IMR-90 (cell line): ENCODE measurements at places on chromosomes 6 and 20. TPM values are rescaled to one million over a fixed set of nuclear protein-coding genes. Genes with fewer than 3 reads are reported as not detected.

CST7 gene
- not detected in 2 replicates for polyA plus RNA-seq

HAO1 gene
- not detected in 2 replicates for polyA plus RNA-seq

BIRC7 gene
- polyA plus RNA-seq: not detected in 2 replicates

TMC2 gene
- not detected in 2 replicates for polyA plus RNA-seq

DNA sequence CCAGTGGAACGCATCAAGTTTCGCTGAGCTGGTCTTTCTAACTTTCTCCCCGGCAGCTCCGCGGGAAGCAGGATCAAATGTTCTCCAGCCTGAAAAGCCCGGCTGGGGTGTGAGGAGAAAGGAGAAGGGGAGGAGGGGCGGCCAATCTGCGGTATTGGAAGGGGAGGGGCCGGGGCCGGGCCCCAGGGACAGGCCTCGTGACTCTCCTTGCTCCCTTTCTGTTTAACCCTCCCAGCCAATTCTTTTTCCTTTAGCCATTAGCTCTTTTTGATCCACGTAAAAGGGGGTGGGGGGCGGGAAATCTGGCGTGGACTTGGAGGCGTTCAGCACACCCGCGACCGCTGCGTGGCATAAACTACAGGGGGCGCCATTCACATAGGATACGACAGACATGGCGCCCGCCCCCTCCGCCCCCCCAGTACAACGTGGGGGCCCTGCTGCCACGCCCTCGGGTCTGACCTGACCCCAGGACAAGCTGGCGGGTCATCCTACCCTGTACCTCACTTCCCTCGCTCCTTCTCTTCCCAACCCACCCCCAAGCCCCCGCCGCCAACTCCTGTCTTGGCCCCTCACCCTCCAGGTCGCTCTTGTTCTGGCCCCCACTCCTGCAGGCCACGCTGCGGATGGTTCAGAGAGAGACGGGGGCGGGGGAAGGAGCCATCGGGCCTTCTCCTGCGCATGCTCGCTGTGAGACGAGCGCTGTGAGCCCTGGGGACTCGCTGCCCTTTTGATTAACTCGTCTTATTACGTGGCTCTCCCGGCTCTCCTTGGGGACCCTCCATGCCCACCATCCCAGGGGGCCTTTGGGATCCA lies 7.8 kb upstream of the MDGA1 start:
- H3K27me3 ChIP-seq: no peaks in the 10 kb centered on the region
- DNase-seq: peak; percentile 73
- H3K4me1 ChIP-seq: peaks cover 2% of the 10 kb centered on the region
- H3K27ac ChIP-seq: peak overlapping the region; percentile 12
- H3K4me3 ChIP-seq: peak overlapping the region; percentile 20

CFB gene
- 5.8 and 6.1 TPM in 2 replicates for polyA plus RNA-seq

DNA sequence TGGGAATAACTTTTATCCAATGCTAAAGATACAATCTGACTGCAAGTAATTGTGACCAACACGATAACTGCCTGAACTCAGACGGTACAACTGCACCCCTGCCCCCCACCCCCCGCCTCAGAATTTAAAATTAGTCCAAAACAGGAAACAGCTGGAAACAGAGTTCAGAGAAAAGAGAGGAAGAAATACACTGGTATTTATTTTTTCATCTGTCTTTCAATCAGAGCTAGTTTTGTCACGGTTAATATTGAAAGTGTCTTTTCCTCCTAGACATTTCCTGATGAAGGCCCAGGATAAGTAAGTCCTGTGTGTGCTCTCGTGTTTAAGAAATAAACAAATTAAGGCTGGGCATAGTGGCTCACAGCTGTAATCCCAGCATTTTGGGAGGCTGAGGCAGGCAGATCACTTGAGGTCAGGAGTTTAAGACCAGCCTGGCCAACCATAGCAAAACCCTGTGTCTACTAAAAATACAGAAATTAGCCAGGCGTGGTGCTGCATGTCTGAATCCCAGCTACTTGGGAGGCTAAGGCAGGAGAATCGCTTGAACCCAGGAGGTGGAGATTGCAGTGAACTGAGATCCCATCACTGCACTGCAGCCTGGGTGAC lies 21.5 kb downstream of the ACSS1 start:
- H3K4me1 ChIP-seq: peaks cover 7% of the 10 kb centered on the region; the same call in 1 of the 2 replicates
- H3K27ac ChIP-seq: no peak overlapping the region
- H3K27me3 ChIP-seq: peaks cover 3% of the 10 kb centered on the region
- H3K4me3 ChIP-seq: no peak overlapping the region

GRCh38 chr6:4282926-4283325 lies 147.6 kb upstream of the ECI2 start:
- no peaks in the 10 kb centered on the region for H3K36me3 ChIP-seq
- peaks cover 5% of the 10 kb centered on the region for H3K4me1 ChIP-seq
- H3K4me3 ChIP-seq: no peak overlapping the region

DNA sequence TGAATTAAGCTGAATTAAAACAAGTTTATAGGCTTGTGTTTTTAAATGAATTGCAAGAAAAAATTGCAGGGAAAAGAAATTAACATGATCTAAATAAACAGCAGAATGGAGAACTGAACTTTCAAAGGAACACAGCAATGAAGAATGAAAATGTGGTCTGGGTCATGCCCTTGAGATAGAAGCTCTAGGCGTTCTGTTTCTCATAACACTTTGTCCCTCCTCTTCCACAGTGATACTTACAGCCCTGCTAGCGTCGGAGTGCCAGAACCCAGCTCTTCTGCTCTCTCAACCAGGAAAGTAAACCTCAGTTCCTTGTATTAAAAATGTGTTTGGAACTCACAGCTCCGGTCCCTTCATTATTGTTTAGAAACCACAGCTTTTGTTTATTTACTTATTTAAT lies 11.4 kb downstream of the HMGCLL1 start:
- DNase-seq: no peak
- peaks cover 2% of the 10 kb centered on the region; the same call in 1 of the 2 replicates for H3K27me3 ChIP-seq
- no peak overlapping the region for H3K4me3 ChIP-seq
- no peak overlapping the region for H3K27ac ChIP-seq

DNA sequence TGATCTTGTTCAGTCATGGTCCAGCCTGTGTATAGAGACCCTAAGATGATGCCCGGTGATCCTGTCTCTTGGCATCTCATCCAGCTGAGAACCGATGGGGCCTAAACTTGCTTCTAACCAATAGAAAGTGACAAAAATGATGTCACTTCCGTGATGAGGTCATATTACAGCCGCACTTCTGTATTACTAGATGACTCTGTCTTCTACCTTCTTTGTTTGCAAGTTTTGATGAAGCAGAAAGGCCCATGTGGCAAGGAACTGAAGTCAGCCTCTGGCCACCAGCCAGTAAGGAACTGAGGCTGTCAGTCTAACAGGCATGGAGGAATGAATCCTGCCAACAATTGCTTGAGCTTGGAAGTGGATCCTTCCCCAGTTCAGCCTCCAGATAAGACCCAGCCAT lies 32.8 kb upstream of the HLA-C start:
- H3K27ac ChIP-seq: no peak overlapping the region
- DNase-seq: peak; percentile 2
- no peaks in the 10 kb centered on the region for H3K4me1 ChIP-seq
